ENCODE measurements at places on chromosomes 2 and 18.
A peak's percentile ranks its signal among the peaks of the same experiment; 100 is the strongest.

DNA sequence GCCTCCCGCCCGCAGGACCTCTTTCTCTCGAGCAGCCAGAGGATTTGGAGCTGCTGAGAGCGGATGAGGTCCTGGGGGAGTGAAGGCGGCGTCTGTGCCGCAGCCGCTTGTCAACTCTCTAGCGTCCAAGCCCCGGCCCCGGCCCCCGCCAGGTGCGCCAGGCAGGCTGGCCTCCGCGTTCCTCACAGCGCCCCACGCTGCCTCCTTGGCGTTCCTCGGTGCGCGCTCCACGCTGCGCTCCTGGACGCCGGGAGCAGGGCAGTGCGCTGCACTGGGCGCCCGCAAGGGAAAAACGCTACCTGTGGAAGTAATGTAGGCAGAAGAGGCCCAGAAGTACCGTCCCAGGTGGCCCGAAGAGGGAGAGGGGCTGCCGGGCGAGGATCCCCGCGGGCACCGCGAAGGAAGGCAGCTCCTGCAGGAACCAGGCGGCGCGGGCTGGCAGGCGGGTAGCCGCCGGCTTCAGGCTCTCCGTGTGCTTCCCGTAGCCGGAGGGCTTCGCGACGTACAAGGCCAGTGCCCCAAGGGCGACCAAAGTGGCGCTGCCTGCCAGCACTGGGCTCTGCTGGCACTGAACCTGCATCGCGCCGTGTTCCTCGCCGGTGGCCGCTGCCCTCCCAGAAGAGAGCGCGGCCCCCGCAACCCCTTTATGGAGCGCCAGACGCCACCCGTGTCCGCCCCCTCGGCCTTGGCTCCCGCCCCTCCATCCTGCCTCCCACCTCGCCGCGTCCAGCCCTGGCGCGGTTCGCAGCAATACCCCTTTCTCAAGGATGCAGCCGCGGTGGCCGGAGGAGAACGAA is at the start of gene SRD5A2:
Gene SRD5A2 (minus strand): TSS at position 618 of the 797 bp plus-strand sequence. CDS start 38 bp downstream, at position 580.
- no peak for DNase-seq

DNA sequence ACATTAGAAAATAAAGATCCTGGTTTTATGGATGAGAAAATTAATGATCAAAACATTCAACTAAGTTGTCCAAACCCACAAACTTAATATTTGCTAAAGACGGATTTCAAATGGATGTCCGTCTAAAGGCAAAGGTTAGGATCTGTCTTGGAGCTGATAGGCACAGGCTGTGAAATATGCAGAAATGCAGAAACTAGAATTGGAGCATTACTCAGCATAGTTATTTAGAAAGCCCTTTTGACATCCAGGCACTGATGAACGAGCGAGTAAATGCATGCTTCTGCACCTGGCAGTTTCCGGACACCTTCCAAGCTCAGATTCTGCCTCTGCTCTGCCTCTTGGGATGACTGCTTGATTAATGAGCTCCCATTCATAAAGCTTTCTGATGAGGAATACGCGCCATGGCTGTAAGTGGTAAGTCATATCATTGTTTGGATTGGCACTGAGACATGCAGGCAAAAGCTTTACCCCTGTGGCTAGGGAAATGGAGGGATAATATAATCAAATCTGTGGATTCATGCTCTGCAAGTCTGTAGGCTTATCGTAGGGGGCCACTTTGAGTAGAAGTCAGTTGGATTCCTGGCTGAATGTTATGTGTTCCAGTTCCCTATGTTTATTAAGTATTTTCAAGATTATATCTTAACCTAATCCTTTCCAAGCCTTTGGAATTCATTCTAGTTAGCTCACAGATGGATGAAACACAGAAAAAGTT is 2176.3 kb upstream of the CELF4 start:
- no peak for DNase-seq

DNA sequence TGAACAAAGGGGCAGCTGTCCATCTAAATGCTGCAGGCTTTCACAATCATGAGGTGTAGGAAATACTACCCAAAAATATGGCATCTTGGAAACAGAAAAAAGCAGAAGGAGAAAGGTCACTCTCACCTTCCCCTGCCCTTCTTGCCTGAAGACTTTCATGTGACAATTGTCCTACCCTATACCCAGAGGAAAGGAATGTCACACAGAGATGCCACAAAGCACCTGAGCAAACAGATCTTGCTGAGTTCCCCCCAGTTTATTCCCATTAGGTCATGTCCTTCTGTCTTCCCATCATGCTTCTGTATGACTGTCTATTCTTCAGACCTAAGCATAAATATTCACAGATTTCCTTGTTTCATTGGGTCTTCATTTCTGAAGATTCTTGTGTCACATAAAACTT is 116.6 kb upstream of the MSH6 start:
- no peak for DNase-seq

DNA sequence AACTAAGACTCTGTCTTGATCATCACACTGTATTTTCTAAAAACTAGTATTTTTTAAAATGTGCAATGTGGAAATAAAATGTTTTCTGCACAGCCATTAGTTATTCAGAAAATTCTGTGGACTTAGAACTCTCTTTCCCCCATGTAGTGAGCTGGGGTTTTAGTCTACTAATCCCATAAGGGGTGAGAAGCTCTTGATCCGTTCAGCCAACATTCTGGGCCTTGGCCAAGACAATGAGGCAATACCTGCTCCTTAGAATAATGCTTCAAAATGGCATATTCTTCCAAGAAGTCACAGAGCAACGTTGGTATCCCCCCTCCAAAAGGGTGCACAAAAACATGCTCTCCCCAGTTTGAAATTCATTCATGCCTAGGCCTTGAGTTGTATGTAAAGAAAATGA is 4.0 kb downstream of the REEP1 start:
- no peak for DNase-seq

DNA sequence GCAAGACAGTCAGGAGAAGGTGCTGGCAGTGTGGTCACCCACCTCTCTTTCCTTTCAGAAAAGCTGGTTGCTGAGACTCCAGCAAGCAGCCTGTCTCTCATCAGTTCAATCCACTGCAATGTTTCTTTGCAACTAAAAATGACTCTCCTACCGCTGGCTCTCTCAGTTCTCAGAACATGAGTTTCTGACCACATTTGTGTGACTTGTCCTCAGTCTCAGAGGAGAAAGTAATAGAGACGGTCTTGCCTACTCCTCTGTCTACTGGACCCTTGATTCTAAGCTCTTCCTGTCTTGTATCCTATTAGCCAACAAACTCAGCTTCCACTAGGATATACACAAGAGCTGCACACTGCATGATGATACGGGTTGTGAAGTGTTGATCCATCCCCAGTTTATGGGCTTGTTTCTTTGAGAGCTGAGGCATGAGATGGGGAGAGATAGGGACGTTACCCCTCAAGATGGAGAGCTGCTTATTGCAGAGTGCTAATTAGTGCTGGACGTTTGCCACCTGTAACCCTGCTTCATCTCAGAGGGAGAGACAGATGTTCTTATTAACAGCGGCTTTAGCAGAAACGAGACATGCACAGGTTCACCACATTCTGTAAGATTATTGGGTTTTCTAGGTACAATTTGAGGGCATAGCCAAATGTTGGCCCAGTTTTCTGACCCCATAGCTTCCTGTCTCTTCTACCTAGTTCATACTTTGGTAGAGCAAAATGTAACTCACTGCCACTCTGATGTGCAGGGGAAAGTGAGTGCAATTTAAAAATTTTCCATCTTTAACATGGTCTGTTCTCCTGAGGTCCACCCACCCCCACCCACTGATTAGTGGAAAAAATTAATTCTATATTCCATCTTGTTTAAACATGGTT is 32.4 kb upstream of the YWHAQ start:
- DNase-seq: no peak

GRCh38 chr2:69634196-69634821 is 9.2 kb downstream of the AAK1 start:
- no peak for DNase-seq

- no peak for DNase-seq
These were observed 91.9 kb upstream of the RASGRP3 start for GRCh38 chr2:33384599-33384961.

GRCh38 chr2:61193670-61194561 is 31.9 kb downstream of the C2orf74 start:
- DNase-seq: no peak

DNA sequence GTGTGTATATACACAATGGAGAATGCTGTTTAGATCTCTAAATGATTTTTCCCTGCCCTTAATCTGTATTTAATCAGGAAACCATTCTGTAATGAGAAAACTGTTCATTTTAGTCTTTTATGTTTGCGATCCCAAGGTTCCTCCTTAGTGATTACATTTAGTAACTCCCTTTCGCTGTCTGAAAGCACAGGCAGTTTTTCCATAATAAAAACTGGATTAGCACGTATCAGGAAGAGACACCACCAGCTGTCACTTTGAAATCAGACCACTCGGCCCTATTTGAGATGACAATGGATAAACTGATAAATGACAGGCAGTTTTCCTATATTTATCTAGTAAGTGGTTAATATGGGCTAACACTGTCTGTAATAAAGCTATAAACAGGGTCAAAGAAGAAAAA is 370.9 kb downstream of the NR4A2 start:
- no peak for DNase-seq

DNA sequence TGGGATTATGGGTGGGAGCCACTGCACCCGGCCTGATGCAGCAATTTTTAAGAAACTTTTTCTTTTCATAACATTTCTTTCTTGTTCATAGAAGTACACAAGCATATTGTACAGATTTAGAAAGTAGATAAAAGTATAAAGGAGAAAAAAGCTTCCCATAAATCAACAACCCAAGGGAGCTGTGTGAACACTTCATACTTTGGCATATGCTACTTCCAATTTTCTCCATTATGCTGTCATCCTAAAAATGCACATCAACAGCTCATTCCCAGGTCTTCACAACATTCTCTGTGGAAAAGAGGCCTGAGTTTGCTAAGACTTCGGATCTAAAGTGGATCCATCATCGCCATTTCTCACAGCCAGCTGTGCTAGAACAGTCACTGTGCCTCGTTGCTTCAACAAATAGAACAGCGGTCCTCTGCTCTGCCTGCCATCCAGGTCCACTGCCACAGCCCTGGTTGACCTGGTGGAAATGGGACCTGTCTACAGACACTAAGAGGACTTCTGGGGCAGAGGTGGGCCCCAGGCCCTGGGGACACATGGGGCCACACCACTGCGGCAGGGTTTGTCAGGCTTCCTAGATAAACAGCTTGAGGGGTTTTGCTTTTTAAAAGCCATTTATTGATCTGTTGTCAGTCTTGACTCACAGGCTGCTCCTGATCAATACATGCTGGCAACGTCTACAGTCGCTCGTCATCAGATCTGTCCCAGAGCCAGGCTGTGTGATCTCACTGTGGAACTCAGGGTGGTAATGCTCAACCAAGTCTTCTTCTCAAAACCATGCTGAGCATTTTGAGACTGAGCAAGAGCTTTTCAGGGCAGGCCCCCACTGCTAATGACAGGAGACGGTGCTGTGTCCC is 72.7 kb upstream of the MGAT4A start:
- no peak for DNase-seq

DNA sequence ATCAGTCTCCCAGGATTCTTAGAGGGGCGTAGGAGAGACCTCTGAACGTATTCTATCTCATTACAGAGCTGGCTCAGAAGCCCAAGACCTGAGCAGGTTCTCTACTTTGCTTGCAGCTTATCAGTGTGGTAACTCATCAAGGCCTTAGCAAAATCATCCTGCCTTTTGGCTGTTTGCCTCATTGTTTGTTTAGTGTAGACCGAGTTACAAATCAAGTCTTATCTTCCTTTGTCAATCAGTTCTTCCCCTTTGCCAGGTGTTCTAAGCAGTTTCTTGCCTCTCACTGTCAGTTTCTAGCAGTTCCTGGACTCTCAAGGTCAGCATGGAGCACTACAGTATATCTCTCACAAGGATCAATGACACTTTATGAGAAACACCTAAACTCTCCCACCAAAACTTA is 30.9 kb upstream of the NAB1 start:
- DNase-seq: no peak

DNA sequence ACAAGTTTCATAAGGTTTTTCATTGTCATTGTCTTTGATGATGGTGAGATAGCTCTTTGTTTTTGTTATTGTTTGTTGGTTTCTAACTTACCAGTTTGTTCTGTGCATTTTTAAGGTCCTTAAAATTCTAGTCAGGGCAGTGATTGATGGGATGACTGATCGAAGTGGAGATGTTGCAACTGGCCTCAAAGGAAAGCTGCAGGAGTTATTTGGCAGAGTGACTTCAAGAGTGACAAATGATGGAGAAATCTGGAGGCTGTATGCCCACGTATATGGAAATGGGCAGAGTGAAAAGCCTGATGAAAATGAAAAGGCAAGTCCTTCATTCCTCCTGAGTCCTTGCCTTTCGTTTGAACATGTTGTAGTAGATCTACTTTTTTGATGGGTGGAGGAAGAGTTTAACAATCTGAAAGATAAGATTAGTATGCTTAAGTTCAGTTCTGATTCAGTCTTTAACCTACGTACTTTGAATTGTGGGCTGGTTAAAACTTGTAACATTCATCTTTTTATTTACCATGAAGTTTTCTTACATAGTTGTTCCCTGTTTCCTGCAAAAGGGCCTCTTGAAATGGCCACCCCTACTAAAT is 135.8 kb upstream of the LTBP1 start:
- no peak for DNase-seq

GRCh38 chr2:27717070-27717795 is 53.5 kb downstream of the SLC4A1AP start:
- no peak for DNase-seq

- DNase-seq: no peak
These were observed 146.5 kb downstream of the CDH2 start for GRCh38 chr18:28030458-28030857.

DNA sequence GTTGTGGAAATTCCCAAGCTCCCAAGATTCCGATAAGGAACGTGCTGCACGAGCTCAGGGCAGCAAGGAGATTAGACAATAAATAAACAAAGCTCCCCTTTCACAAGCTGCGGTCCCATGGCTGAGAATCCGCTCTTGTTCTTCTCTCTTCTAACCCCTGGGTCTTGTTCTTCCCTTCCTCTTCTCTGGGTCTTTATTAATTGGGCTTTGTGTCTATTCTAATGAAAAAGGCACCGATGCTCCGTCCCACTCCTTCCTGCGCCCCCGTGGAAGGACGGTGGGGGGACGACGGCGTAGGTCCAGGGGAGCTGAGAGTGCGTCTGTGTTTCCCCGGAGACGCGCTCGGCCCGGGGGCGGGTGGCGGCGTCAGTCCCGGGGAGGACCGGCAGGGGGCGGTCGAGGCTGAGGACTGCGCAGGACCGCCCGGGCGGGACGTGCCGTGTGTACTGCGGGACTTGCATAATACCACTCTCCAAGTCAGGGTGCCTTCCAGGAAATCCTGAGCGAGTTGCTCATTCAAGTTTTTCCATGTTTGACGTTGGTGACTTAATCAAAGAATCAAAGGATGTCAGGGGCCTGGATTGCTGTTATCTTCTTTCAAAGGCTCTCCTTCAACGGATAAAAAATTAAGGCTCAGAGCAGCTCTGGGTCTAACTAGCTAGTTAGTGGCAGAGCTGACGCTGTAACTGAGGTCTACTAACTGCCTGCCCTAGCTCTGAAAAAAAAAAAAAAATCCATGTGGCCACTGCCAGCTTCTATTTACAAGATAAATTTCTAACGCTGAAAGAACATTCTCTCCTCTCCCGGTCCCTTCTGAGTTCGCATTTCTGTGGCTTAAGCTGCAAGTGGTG is 321.4 kb downstream of the TGIF1 start:
- DNase-seq: peak; percentile 90

GRCh38 chr18:1294229-1294628 is 389.6 kb downstream of the ADCYAP1 start:
- DNase-seq: no peak

Data from fibroblast of skin of scalp (primary cell).